ENCODE measurements at places on chromosomes 13 and 19. TPM values are rescaled to one million over a fixed set of nuclear protein-coding genes. Genes with fewer than 3 reads are reported as not detected.

DNA sequence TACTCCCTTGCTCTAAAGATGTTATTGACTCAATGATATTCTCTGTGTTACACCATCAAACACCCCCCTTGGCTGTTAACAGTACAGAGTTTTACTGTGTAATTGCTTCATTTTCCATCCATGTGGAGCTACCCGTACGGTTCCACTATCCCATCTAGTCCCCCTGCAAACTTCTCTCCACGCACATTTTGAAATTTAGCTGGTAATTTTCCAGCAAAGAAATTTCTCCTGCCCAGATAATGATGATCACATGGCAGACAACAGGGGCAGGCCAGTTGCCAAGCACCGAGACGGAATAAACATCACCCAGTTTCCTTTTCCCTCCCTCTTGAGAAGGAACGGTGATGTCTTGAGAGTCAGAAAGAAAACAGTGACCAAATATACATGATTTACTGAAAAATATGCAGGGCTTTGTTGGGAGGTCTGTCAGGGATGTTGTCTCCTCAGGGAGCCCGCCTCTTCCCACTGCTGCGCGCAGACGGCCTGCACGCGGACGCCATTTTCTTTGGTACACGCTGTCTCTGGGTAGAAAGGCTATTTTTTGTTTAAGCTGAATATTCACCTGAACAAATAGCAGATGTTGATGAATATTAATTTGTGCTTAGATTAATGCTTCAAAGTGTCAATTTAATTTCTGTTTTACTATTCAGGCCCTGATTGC is 109.9 kb downstream of the OLFM4 start:
- no peaks in the 10 kb centered on the region for H3K4me1 ChIP-seq
- H3K27ac ChIP-seq, result peak overlapping the region; percentile 15
- no peaks in the 10 kb centered on the region for H3K36me3 ChIP-seq
- H3K4me3 ChIP-seq, result no peak overlapping the region

DNA sequence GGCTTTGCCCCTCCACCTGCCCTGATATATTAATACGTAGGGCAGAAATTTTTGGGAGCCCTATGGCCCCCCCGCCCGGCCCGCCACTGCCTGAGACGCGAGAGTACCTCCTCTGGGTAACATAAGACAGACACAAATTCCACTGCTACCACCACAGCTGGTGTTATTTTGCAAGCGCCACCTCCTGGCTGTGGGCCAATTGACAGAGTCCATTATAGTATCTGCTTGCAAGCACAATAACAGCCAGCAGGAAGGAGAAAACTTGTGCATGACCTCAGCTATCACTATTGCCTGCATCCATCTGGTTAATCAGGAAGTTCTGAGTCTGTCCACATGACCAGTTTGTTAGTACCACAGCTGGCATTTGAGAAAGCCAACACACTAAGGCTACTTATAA is 25.3 kb upstream of the OR10H2 start:
- no peaks in the 10 kb centered on the region for H3K27me3 ChIP-seq
- peak; percentile 93 for DNase-seq
- H3K4me1 ChIP-seq, result peaks cover 21% of the 10 kb centered on the region

DNA sequence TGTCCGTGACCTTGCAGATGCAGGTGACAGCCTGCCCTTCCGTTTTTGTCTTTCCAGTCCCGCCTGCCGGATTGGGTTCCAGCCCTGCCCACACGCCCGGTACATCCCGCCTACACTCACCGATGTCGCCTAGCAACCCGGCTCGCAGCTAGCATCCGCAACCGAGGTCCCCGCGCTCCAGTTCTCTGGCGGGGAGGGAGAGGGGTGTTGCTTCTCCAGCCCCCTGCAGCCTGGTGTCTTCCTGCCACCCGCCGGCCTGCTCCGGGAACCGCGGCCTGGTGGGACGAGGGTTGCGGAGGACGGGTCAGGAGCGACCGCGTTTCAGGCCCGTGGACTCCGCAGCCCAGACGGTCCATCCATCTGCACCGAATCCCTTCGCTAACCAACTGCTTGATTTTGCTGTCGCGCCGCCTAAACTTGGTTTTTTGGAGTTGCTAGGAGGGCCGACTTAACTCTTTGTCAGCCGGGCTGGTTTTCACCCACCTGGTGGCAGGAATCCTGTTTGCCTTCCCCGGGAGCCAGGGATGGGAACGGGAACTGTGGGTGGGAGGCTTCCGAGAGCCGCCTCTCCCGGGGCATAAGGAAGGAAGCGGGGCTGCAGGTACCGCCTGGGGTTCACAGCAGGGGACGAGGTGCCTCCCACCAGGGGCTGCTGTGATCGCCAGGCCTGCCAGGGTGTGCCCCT is 15.4 kb upstream of the MATK start:
- no peaks in the 10 kb centered on the region for H3K36me3 ChIP-seq
- no peak for DNase-seq
- peaks cover 9% of the 10 kb centered on the region for H3K4me1 ChIP-seq
- H3K27ac ChIP-seq, result no peak overlapping the region

DNA sequence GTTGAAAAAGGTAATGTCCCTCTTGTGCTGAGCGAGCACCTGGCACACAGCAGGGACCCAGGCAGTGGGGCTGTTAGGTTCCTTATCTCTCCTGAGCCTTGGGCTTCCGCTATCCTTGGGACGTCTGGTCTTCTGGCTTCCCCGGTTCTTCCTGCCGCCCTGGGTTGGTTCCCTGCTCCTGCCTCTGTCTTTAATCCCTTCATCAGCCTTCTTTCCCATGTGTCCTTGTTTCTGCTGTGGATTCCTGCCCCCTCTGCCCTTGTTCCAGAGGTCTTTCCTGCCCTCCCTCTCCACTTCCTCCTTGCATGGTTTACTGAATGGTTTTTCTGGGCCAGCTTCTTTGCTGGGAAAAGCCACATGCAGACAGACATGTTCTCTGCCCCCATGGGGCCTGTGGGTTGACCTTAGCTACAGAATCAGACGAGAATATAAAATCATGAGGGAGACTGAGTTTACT is 2.6 kb downstream of the EPN1 start:
- H3K36me3 ChIP-seq, result peaks cover 51% of the 10 kb centered on the region
- peaks cover 55% of the 10 kb centered on the region for H3K4me1 ChIP-seq
- no peak for DNase-seq
- H3K27me3 ChIP-seq, result no peaks in the 10 kb centered on the region
- H3K4me3 ChIP-seq, result no peak overlapping the region

DNA sequence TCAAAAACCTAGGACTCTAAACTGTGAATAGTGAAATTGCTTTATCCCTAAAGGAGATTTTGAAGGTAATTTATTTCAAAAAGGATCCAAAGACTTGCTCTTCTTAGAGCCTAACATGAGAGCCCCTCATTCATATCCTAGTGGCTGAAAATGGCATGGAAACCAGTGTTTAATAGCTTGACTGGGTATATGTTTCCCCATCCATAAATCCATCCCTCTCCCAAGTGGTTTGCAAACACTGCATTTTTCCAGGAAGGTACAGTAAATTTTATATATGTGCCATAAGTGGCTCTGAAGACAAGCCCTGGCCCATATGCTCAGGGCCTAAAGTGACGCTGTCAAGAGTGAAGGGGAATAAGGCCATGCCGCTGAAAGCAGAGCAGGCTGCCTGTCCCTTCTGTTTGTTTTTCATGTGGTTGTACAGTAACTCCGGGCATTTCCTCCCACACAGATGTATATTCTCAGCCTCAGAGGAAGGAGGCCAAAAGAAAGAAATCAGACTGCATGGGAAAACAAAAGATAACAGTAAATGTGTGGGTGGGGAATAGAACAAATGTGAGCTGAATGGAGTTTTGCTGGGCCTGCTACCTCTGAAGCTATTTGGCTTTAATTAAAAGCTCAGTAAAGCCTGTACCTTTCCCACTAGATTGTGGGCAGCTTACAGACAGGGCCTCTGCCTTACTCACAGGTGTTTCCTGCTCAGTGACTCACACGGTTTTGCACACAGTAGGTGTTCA is 181.9 kb downstream of the PCDH9 start:
- DNase-seq, result no peak
- H3K4me1 ChIP-seq, result no peaks in the 10 kb centered on the region
- H3K27me3 ChIP-seq, result no peaks in the 10 kb centered on the region
- H3K36me3 ChIP-seq, result no peaks in the 10 kb centered on the region
- H3K4me3 ChIP-seq, result no peak overlapping the region

GRCh38 chr13:112066624-112067004 is 335 bp upstream of the SOX1 start:
- H3K36me3 ChIP-seq, result no peaks in the 10 kb centered on the region
- peaks cover 51% of the 10 kb centered on the region for H3K27me3 ChIP-seq
- H3K4me3 ChIP-seq, result peak overlapping the region; percentile 37
- no peak overlapping the region for H3K27ac ChIP-seq

GRCh38 chr13:84912720-84913119 is 886.5 kb downstream of the SLITRK6 start:
- H3K27ac ChIP-seq, result no peak overlapping the region
- no peak for DNase-seq
- no peaks in the 10 kb centered on the region for H3K36me3 ChIP-seq
- no peaks in the 10 kb centered on the region for H3K4me1 ChIP-seq
- no peaks in the 10 kb centered on the region for H3K27me3 ChIP-seq
- H3K4me3 ChIP-seq, result no peak overlapping the region

DNA sequence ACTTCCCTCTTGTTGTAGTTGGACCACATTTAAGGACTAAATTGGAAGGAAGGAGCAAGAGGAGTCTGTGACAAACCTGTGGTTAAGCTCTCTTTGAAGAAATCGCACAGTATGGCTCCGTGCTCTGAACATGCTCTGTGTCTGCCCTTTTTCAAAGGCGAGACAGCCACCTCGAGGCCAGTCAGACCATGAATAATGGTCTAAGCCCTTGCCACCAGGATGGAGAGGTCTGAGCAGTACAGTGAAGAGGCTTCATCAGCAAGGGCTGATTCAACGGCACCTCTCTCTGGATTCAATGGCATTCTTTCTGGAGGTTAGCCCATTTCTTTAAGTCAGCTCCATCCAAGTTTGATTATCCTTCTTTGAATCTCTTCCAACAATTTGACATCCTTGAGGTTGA is 30.9 kb downstream of the FAM216B start:
- no peaks in the 10 kb centered on the region for H3K4me1 ChIP-seq
- no peaks in the 10 kb centered on the region for H3K27me3 ChIP-seq
- H3K27ac ChIP-seq, result no peak overlapping the region
- no peak overlapping the region for H3K4me3 ChIP-seq
- no peak for DNase-seq

The URAD gene
- not detected for total RNA-seq

Data from sigmoid colon (tissue), 7 donors.